ENCODE measurements at places on chromosomes 16 and 17.

GRCh38 chr16:11706180-11706742 lies 36.4 kb downstream of the TXNDC11 start:
- no peak for DNase-seq

GRCh38 chr17:31494259-31495021 lies 103.0 kb downstream of the RAB11FIP4 start:
- no peak for DNase-seq

- DNase-seq, result no peak
These were observed 489 bp downstream of the ZC3H18 start for GRCh38 chr16:88570691-88571092.

- no peak for DNase-seq
These were observed at the start of gene USP22 for GRCh38 chr17:21042458-21043295. USP22 (minus strand) TSS chr17:21043011; CDS start chr17:21042835, 176 bp downstream.

DNA sequence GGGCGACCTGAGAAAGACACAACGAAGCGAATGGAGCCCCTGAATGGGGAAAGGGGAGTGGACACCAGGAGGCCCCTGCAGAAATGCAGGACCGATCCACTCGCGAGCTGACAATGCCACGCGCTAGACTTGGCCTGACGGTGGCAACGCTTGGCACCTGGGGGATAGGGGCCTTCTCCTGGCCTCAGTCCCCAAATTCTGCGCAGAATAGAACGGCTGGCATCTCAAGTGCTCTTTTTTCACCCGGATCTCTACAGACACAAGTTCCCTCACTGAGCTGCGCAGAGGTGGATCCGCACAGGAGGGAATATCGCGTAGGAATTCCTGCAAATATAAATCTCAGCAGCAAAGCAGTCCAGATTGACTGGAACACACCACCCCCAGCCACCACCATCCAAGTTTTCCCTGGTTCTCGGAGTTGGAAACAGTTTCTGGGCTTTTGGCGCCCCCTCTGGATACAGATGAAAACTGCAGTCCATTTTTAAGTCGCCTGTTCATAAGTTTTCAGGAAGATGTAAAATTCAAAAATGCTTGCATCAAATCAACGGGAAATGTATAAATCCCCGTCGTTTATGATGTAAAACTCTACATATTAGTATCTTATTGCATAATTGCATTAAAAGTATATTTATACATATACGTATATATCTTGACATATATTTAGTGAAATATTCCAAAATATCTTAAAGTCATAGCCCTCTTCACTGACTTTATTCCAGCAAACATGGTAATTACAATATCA lies 2.3 kb upstream of the SOX9 start:
- peak; percentile 22 for DNase-seq

DNA sequence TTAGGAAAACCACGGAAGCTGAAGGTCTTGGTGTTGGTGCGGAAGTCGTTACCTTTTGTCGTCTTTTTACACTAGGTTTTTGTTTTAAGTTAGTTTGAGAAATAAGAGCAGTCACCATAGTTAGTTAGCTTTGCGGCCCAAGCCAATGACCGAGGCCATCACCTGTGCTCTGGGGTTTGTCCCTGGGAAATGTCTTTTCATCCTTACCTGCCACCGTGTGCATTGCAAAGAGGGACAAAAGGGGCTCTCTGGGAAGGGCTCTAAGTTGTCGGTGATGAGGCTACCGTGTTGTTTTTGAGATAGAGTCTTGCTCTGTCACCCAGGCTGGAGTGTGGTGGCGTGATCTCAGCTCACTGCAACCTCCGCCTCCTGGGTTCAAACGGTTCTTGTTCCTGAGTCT lies 49.8 kb downstream of the NDE1 start:
- no peak for DNase-seq

- DNase-seq, result no peak
These were observed 22.7 kb downstream of the MAPT start for GRCh38 chr17:45917081-45917480.

DNA sequence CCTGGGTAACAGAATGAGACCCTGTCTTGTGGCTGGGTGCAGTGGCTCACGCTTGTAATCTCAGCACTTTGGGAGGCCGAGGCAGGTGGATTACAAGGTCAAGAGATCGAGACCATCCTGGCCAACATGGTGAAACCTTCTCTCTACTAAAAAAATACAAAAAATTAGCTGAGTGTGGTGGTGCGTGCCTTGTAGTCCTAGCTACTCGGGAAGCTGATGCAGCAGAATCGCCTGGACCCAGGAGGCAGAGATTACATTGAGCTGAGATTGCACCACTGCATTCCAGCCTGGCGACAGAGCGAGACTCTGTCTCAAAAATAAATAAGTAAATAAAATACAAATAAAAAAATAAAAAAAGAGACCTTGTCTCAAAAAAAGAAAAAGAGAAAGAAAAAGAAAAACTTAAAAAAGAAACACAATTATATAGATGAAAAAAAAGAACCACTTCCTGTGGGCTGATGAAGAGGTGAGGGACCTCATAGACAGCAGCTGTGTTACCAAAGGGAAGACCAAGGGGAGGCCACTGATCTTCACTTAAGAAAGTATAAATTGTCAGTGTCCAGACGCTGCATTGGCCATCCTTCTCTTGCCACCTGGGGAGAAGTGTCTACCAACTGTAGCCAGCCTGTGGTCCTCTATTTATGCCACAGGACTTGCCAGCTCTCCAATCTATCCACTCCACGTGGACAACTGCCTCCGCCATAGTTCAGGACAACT lies 24.4 kb upstream of the SMG1 start:
- no peak for DNase-seq

- DNase-seq, result peak; percentile 94
These were observed at the start of the genes EARS2 and UBFD1 for GRCh38 chr16:23556881-23557778. EARS2 (minus strand) TSS chr16:23557350; CDS start chr16:23557343, 7 bp downstream. UBFD1 (plus strand) TSS chr16:23557727; CDS start chr16:23557743, 16 bp downstream.

- DNase-seq, result no peak
These were observed 222.5 kb upstream of the GSE1 start for GRCh38 chr16:85390511-85391174.

- no peak for DNase-seq
These were observed 2.2 kb upstream of the ARL4D start for GRCh38 chr17:43396491-43397060.

DNA sequence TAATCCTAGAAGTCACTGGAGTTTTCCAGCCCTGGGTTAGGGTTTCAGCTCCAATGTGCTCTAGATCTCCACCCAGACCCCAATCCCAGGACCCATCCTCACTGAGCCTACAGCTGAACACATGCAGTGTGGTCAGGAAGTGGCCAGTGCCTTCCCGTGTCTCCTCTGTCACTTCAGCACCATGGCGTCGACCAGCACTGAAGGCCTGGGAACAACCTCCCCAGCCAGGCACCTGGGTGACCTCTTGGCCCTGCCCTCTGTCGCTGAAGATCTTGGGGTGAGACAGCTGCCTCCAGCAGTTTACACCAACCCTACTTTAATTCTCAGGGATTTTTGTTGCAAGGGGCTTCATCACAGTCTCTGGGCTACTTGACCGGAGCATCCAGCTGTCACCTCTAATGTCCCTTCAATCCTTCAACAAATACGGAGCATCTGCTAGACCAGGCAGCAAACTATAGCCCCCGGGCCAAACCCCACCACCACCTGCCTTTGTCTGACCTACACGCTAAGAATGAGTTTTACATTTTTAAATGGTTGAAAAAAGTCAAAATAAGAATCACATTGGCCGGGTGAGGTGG lies 18.0 kb upstream of the GSG1L start:
- DNase-seq, result no peak

DNA sequence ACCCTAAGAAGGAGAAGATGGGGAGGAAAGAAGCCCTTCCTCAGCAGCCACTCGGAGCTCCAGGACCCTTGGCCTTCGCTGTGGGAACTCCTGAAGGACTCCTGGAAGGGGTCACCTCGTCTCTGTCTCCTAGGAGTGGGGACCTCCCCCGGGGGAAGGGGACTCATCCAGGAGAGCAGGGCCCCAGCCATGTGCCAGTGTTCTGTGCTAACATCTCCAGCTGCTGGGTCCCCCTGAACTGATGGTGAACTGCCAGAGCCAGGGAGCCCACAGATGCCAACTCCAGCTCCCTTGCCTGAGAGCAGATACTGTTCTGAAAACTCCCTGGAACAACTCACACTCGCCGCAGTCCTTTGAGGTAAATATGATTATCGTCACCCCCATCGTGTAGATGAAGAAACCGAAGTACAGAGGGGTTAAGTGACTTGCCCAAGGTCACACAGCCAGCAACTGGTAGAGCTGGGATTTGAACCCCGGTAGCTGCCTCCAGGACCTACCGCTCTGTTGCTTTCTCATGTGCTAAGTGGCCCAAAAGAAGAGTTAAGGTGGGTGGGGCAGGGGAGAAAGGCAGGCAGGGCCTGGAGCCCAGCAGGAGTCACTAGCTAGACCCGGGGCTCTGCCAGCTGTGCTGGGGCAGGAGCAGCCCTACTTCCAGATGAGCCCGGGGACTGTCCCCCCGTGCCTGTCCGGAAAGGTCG lies 10.5 kb downstream of the TIMM22 start:
- DNase-seq, result no peak

GRCh38 chr16:81071805-81072204 lies 5.2 kb downstream of the C16orf46 start:
- no peak for DNase-seq

DNA sequence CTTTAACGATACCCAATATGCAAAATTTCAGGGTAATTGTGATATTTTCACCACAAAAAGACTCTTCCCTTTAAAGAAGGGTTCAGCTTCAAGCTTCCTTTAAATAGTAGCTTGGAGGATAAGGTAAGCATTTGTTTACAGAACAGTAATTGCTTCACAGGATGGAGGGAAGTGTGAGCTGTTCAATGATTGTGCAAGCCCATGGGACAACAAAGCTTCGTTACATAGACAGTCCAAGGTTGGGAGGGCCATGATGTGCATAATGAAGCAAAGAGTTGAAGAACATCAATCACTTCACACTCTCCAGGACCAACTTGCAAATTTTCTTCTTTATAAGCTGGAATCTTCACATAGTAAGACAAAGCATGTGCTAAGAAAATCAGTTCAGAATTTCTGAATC lies 145.0 kb upstream of the ASIC2 start:
- no peak for DNase-seq

- DNase-seq, result no peak
These were observed 27.1 kb downstream of the GPR142 start for GRCh38 chr17:74394275-74394950.

DNA sequence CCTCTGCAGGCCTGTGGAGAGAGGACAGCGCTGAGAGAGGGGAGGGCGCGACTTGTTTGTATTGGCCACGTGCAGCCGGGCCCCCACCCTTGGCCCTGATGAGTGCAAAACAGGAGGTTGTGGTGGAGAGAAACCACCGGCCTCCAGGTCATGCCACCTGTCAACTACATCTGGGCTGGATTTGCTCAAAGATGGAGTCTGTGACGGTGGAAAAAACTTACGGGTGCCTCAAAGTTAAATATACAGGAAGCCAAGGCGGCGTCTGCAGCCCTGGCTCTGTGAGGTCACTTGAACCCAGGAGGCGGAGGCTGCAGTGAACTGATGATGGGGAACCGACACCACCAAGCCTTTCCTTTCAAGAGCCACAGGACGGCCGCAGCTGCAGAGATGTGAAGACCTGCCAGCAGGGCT lies 15.7 kb downstream of the C16orf74 start:
- no peak for DNase-seq

DNA sequence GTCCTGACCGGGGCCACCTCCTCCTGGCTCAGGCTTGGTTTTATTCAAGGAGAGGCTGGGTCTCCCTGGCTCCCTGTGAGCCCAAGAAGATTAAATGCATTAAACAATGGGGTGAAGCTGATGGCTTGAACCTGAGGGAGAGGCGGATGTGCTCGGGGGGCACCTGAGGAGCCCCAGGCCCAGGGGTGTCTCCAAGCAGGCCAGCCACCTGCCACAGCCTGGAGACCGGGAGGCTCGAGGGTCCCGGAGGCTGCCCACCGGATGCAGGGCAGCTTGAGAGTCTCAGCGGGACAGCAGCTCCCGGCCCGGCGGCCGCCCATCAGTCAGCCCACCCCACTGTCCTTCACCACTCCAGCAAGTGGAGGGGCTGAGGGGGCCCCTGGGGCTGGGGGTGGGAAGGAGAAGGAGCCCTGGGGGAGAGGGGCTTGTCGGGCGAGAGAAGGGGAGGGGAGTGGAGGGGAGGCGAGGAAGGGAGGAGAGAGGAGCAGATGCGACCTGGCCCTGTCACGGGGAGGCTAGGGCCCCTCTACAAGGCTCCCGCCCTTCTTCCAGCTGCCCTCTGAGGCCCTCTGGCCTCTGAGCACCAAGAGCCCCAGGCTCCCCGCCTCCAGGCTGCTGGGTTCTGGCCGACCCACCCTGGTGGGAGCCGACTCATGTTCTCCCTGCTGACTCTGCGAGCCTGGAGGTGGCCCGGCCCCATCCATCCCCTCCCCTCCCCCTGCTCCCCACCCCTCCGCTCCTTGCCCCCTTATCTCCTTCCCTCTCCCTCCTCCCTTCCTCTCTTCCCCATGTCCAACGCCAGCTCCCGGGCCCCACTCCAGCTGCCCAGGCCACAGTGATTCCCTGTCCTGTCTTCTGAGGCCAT lies 13.2 kb downstream of the CD7 start:
- no peak for DNase-seq

GRCh38 chr16:8893976-8894690 lies 12.0 kb downstream of the LITAFD start:
- DNase-seq, result no peak
